ENCODE measurements at places on chromosomes 5 and 9.

DNA sequence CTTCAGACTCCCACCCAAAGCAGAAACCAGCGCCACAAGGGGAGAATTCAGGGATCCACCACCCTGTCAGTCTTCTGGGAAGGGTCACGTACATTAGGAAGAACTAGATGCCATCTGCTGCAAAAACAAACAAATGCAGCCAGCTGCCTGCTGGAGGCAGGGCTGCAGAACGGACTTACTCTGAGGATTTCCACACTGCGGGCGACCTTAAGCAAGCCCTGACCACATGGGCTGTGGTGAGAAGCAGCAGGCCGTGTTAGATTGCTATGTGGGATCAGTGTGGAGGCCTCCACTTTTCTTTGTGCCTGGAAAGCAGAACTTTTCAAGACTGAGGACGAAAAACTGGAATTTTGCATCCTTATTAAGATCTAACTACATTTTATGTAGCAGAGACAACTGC is 13.4 kb upstream of the LTC4S start:
- no peak for DNase-seq

GRCh38 chr5:68274847-68275651 is 59.5 kb downstream of the PIK3R1 start:
- DNase-seq: no peak

DNA sequence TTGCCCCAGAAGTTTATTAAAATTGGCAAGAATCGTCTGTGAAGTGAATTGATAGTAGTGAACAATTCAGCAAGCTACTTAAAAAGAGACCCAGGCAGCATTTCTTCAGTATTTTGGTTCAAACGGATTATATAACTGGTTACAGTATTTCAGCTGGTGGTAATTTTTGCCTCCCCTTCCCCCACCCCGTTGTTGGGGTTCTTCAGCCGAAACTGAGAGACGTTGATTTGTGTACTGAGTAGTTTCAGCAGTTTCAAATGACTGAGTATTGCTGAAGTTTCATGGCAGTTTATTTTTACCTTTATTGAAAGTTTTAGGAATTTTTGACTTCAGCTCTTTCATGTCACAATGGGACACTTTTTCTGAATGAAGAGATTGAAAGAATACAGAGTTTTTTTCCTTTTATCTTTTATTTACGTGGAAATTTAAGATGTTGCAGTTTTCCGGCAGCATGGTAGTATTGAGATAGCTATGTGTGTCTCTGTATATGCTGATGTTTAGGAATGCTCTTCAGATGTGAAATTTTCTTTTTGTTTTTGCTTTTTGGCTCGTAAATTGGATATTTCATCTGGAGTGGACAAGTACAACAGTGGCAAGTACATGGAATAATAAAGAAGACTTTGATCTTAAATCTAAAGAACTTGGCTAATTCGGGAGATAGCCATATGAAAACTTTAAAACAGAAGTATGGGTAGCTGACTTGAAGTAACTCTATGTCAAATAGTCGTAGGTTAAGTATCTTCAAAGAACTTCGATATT is 1.9 kb downstream of the GPBP1 start:
- peak; percentile 34 for DNase-seq

- no peak for DNase-seq
These were observed 19.6 kb upstream of the ZNF462 start for GRCh38 chr9:106843371-106843770.

GRCh38 chr5:170161069-170161468 is 55.4 kb downstream of the FOXI1 start:
- DNase-seq: no peak

GRCh38 chr9:80881940-80882339 is 807.4 kb downstream of the TLE1 start:
- no peak for DNase-seq

DNA sequence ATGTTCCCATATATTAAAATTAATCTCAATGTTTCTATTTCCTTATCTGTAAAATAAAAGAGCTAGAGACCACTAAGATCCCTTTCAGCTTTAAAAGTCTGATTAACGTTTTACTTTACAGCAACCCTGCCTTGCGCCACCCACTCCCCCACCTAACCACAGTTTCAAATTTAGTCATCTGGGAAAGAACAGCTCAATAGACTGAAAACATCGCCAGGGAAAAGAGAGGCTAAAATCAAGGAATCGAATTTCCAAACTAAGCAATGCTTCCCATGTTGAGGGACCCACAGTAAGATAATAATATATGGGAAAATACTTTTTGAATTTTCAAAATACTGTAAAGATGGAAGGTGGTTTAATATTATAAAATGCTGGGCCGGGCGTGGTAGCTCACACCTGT is 6.6 kb downstream of the SAXO1 start:
- no peak for DNase-seq

GRCh38 chr9:128785427-128785826 is 1.6 kb upstream of the TBC1D13 start:
- DNase-seq: no peak

DNA sequence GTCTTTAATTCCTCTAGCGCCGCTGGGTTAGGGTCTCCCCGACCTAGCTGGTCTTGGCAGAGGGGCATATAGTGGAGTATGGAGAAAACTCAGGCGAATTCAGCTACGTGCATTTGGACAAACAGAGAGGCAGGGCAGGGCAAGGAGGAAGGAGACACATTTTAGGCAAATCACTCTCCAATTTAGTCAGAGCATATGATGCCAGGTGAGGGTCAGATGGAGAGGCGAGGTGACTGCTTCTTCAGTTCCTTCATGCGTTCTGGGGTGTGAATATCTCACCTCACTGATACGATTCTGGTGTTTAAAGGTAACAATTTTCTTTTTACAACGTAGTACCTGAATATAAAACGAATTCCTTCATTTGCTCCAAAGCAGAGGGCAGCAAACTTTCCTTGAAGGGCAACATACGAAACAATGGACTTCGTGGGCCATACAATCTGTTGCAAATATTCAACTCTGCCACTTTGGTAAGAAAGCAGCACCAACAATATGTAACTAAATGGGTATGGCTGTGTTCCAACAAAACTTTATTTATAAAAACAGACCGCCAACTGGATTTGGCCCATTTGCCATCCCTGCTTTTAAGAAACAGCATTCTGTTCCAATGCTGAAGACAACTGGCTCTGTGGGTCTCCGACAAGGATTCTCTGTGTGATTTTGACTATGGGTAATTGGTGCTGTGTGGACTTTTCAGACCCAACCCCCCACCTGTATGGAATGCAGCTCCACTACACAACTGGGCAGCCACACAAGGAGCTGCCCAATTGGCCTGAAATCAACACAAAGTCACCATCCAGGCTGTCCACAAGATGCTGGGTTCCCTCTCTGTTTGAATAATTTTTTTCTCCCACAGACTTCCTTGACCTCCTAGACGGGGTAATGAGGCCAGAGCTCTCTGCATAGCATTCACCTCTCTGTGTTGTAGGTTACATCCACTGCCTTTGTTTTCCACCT is 53.8 kb downstream of the RAPGEF1 start:
- DNase-seq: no peak

DNA sequence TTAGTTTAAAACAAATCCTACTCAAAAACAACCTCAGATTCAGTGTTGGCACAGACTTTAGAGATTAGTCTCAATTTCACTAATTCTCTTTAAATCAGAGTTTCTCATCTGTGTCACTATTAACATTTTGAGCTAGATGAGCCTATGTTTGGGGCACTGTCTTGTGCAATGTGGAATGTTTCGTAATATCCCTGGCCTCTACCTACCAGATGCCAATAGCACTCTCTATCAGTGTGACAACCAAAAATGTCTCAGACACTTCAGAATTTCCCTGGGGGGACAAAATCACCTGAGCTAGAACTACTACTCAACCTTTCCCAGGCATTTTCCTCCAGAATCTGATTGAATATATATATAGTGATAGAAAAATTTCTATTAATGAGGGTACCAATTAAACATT is 465.2 kb upstream of the RGMB start:
- no peak for DNase-seq

DNA sequence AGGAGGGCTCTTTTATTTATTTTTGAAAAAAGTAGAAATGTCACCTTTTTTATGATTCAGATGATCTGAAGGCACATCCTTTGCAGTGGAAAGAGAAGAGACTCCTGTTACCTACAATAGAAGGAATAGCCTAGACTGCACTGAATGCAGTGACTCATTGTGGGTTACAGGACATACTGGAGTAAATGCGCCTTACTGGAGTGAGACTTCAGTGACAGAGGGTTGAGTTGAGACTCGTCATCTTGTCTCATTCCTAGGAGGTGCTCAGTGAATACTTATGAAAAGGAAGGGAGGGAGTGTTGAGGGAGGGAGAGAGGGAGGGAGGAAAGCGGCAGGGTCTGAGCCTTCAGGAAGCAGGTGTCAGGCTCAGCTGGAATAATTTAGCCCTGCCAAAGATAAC is 25.2 kb downstream of the ANKRA2 start:
- DNase-seq: no peak

DNA sequence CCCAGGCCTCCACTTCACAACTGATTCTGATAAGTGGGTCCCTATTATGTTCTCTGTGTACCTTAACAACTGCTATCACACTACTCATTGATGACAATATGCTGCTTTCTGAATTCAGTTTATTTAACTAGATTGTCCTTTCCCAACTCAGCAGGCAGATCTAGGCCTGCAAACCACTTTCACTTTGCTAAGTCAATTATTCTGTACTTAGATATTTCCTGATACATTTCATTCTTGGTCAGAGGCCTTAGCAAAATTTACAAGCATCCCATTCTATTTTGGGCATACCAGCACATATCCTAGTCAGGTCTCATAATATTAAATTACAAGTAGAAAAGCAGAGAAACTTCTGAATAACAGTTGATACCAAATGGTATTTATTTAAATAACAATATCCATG is 235.7 kb upstream of the HAPLN1 start:
- no peak for DNase-seq

DNA sequence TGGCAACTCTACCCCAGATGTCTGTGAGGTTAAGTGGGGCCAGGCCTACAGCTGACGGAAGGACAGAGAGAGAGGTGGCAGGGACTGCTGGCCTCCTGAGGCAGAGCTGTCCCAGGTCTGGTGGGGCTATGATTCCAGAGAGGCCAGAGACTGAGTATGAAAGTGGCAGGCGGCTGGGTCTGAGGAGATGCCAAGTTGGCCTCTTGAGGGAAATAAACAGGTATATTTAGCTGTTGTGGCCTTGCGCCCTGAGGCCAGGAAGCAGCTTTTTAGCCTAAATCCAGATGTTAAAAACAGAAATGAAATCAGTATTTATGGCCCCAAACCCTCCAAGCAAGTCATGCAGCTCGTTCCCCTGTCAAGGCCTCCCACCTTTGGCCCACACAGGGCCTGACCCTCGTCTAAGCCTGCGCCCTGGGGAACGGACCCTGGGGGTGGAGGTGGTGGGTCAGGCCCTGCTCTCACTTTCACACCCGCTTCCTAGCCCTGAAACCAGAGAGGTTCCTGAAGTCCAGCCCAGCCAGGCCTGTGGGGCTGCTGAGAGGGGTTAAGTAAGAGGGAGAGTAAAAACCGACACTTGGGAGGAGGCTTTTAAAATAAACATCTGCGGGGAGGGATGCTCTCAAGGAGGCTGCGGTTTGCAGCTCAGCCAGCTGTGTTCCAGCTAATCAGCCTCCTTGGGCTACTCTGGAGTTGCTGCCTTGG is 18.7 kb downstream of the PCDHGC5 start:
- no peak for DNase-seq

- DNase-seq: no peak
These were observed 17.8 kb upstream of the GLIPR2 start for GRCh38 chr9:36118706-36119105.

- peak; percentile 28 for DNase-seq
These were observed 40.6 kb downstream of the TMEM174 start for GRCh38 chr5:73213566-73213998.

- DNase-seq: no peak
These were observed 126.9 kb downstream of the PALM2AKAP2 start for GRCh38 chr9:109906766-109907382.

- DNase-seq: peak; percentile 27
These were observed 37.7 kb upstream of the STXBP1 start for GRCh38 chr9:127574072-127574993.

GRCh38 chr9:104882566-104882965 is 45.4 kb downstream of the ABCA1 start:
- DNase-seq: no peak

- no peak for DNase-seq
These were observed 18.2 kb downstream of the CDO1 start for GRCh38 chr5:115798252-115798651.

- no peak for DNase-seq
These were observed 362.8 kb downstream of the MRPS30 start for GRCh38 chr5:45171563-45171962.

DNA sequence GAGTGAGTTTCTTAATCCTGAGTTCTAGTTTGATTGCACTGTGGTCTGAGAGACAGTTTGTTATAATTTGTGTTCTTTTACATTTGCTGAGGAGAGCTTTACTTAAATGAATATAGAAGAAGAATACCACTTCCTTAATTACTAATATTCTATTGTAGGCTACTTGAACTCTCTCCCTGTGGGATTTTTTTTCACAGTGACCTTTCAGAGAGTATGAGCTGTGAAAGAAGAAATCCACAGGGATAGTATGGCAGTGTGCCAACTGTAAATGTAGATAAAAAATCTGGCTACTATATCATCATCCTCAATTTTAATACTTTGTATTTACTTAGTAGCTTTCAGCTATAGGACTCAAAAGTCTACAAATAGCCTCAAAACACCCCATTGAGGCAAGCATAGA is 67.3 kb downstream of the COMMD10 start:
- no peak for DNase-seq

DNA sequence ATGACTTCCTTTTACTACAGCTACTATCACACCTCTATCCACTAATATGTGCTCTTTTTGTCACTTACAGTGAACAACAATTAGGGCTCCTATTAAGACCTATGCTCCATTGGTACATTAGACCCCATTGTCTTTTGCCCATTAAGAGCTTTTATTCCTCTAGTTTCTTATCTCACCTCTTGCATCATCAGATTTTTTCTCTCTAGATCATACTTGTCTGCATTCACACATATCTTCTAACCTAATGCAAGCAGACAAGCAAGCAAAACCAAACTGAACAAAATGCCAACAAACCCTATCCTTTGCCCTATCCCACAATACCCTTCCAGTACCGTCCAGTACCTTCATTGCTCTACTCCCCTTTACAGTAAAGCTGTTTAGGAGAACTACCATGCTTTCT is 10.1 kb upstream of the RBM27 start:
- no peak for DNase-seq

- no peak for DNase-seq
These were observed 307.1 kb upstream of the ADCY2 start for GRCh38 chr5:7088849-7089248.

GRCh38 chr9:128208946-128209669 is 5.9 kb downstream of the DNM1 start:
- DNase-seq: no peak

DNA sequence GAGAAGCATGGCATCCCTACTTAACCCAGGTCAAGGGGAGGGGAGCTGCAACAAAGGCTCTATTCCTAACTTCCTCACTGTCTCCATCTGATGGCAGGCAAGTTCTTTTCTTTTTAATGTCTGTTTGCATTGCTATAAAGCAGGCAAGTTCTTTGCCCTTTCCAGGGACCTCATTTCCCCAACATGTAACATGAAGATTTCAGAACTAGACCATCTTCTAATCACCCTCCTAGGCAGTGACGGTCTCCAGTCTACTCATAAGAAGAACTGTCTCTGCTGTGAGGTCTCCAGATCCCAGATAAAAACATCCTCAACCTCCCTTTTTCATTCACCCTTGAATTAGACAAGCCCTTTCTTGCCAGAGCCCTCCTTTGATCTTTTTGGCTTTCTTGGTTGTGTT is 42.1 kb downstream of the PPP1R2B start:
- no peak for DNase-seq
